ENCODE measurements at places on chromosomes 5 and 9. TPM values are rescaled to one million over a fixed set of nuclear protein-coding genes. Genes with fewer than 3 reads are reported as not detected.
A peak's percentile ranks its signal among the peaks of the same experiment; 100 is the strongest.

DNA sequence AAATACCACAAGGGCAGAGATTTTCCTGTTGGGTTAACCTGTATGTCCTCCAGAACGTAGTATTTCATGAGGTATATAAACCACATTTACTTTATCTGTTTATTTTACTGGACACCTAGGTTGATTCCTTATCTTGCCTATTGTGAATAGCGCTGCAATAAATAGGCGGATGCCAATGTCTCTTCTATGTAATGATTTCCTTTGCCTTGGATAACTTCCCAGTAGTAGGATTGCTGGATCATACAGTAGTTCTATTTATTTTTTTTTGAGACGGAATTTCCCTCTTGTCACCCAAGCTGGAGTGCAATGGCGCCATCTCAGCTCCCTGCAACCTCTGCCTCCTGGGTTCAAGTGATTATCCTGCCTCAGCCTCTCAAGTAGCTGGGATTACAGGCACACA lies 15.6 kb upstream of the TUT7 start:
- H3K36me3 ChIP-seq = no peaks in the 10 kb centered on the region
- no peak for DNase-seq
- no peak overlapping the region for H3K4me3 ChIP-seq
- no peaks in the 10 kb centered on the region for H3K4me1 ChIP-seq
- no peaks in the 10 kb centered on the region for H3K27me3 ChIP-seq

DNA sequence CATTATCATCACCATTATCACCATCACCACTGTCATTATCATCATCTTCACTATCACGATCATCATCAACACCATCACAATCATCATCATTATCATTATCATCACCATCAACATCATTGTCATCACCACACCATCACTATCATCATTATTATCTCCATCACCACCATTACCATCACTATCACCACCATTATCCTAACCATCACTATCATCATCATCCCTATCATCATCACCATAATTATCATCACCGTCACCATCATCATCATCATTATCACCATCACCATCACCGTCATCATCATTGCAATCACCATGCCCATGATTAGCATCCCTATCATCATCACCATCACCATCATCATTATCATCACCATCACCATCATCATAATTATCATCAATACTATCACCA lies 311.9 kb downstream of the IRX2 start:
- no peak overlapping the region for H3K27ac ChIP-seq
- DNase-seq = no peak
- no peak overlapping the region for H3K4me3 ChIP-seq

- H3K27ac ChIP-seq = no peak overlapping the region
- H3K27me3 ChIP-seq = no peaks in the 10 kb centered on the region
- H3K4me3 ChIP-seq = no peak overlapping the region
- no peaks in the 10 kb centered on the region for H3K36me3 ChIP-seq
Measured at GRCh38 chr5:1138445-1139245, 26.8 kb upstream of the SLC12A7 start.

GRCh38 chr9:81112627-81113452 lies 576.5 kb downstream of the TLE1 start:
- no peak overlapping the region for H3K27ac ChIP-seq
- no peak for DNase-seq
- no peaks in the 10 kb centered on the region for H3K36me3 ChIP-seq
- H3K27me3 ChIP-seq = no peaks in the 10 kb centered on the region
- no peaks in the 10 kb centered on the region for H3K4me1 ChIP-seq

KIF3A gene
- total RNA-seq = 15.3 TPM

- no peaks in the 10 kb centered on the region for H3K4me1 ChIP-seq
- no peak for DNase-seq
- no peaks in the 10 kb centered on the region for H3K27me3 ChIP-seq
- no peak overlapping the region for H3K27ac ChIP-seq
Measured at GRCh38 chr5:113452941-113453340, 18.2 kb upstream of the TSSK1B start.

DNA sequence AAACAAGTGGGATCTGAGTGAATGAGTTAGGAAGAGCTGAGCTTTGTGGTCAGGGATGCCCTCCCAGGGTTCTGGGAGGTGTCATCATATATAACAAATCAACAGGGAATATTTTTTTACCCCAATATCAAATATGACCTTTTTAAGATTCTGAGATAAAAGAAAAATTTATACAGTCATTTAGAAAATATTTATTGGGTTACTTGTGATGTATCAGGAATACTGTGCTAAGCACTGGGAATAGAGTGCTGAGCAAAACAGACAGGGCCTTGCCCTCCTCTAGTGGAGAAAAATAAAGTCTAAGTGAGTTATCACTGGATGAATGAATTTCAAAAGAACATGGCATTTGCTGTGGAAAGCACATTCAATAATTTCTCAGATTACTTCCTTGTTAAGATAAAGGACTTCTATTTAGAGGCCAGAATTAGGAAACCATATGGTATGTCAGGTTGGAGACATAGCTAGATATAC lies 102.9 kb downstream of the BOD1 start:
- H3K36me3 ChIP-seq = no peaks in the 10 kb centered on the region
- no peaks in the 10 kb centered on the region for H3K4me1 ChIP-seq

DNA sequence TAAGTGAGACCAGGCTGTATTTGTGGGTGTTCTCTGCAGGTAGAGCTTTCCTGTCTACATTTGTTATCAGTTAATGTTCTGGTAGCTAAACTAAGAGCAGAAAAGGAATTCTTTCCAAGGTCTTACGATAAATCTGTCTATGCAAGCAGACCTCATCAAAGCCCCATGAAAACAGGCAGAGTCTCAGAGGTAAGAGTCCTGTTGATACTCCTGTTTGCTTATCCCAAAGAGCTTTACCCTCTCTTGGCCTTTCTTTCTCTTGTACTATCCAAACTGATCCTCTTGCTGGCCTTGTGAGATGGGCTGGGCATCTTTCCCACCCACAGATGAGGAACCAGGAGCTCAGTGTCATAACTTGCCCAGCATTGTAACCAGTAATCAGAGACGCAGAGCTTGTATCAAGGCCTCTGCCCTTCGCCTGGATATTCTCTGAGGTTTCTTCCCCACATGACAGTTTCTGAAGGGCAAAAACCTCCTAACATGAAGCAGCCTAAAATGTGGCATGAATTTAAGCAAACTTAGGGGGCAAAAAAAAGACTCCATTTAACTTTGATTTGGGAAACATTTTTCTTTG lies 33.5 kb downstream of the PRKACG start:
- no peaks in the 10 kb centered on the region for H3K4me1 ChIP-seq
- H3K27me3 ChIP-seq = no peaks in the 10 kb centered on the region
- H3K36me3 ChIP-seq = no peaks in the 10 kb centered on the region
- H3K4me3 ChIP-seq = no peak overlapping the region
- DNase-seq = no peak

CCDC187 gene
- total RNA-seq = 0.09 TPM

DNA sequence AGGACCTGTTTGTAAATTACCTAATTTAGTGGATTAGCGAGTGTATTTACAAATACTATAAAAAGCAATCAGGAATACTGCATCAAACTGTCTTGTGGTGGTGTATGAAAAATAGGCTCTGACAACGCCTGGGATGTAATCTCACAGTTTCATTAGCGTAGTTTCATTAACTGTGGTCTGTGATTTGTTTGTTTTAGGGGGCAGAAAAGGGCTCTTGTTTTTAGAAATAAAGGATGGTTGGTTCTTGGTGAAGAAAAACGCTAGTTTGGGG lies 1.4 kb downstream of the SLC44A1 start:
- no peak for DNase-seq
- peaks cover 14% of the 10 kb centered on the region for H3K4me1 ChIP-seq
- H3K4me3 ChIP-seq = peak overlapping the region; percentile 76
- no peaks in the 10 kb centered on the region for H3K27me3 ChIP-seq
- no peaks in the 10 kb centered on the region for H3K36me3 ChIP-seq
- H3K27ac ChIP-seq = peak overlapping the region; percentile 91

GRCh38 chr9:71638627-71639026 lies 129.7 kb downstream of the CEMIP2 start:
- H3K27me3 ChIP-seq = no peaks in the 10 kb centered on the region
- DNase-seq = no peak
- H3K4me3 ChIP-seq = no peak overlapping the region
- no peaks in the 10 kb centered on the region for H3K4me1 ChIP-seq
- no peaks in the 10 kb centered on the region for H3K36me3 ChIP-seq
- no peak overlapping the region for H3K27ac ChIP-seq

DNA sequence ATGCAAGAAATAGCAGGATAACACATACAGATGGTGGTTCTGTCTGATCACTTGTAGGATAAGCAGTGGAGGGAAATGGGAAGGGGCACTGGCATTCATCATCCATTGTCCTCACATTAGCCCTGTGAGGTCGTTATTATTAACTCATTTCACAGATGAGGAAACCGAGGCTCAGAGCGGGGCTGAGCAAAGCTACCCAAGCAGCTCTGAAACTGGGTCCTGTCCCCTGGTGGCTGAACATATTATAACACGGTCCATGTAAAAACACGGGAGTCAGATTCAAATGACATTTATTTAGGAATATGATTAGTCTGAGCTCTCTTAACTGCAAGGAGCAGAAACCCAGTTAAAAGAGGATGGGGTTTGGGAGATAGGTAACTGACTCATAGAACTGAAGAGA lies 43.1 kb downstream of the HRH2 start:
- H3K4me3 ChIP-seq = no peak overlapping the region
- H3K27me3 ChIP-seq = no peaks in the 10 kb centered on the region
- H3K27ac ChIP-seq = no peak overlapping the region
- no peaks in the 10 kb centered on the region for H3K36me3 ChIP-seq
- H3K4me1 ChIP-seq = peaks cover 7% of the 10 kb centered on the region
- no peak for DNase-seq

PHF24 gene
- total RNA-seq = 0.12 TPM

DNA sequence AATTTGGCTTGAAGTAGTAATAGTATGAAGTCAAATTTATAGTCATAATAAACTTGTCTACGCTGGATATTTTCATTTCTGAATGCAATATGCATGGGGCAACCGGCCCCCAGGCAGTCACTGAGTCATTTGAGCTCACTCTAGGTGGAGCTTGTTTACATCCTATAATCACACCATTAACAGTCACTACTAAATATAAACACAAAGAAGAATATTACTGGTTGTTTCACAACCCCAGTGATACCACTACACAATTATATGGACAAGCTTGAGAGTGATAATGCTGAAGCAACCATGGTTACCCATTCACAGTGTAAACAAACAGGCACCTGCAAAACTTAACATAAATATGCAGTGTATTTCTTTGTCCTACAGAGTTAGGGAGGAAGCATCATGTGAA lies 68.7 kb downstream of the MARCHF3 start:
- no peaks in the 10 kb centered on the region for H3K36me3 ChIP-seq
- H3K27ac ChIP-seq = no peak overlapping the region
- H3K4me3 ChIP-seq = no peak overlapping the region
- no peak for DNase-seq

DNA sequence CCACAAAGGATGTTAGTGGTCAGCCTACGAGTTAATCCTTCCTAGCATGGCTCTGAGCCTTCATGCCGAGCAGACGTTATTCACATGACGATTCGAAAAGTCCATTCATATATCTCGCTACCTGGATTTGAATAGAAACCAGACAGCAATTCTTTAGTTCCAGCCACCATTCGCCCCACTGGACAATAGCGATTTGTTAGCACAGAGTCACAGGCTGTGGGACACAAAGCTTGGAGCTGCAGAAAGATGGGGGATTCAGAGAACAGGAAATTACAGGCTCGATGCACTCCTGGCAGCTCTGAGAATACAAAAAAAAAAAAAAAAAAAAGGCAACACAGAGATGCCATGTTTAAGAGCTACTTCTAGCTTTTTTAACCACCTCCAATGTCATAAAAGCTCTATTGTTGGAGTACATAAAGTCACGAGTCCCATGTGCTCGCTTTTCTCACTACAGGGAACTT lies 110.7 kb downstream of the NR6A1 start:
- peak; percentile 41 for DNase-seq
- H3K4me3 ChIP-seq = peak overlapping the region; percentile 49
- H3K4me1 ChIP-seq = peaks cover 39% of the 10 kb centered on the region

- DNase-seq = no peak
- no peaks in the 10 kb centered on the region for H3K4me1 ChIP-seq
- H3K27ac ChIP-seq = no peak overlapping the region
- H3K27me3 ChIP-seq = no peaks in the 10 kb centered on the region
- no peak overlapping the region for H3K4me3 ChIP-seq
- no peaks in the 10 kb centered on the region for H3K36me3 ChIP-seq
Measured at GRCh38 chr9:90857091-90857490, 55.5 kb downstream of the SYK start.

RANBP17 gene
- total RNA-seq = 31.8 TPM

DNA sequence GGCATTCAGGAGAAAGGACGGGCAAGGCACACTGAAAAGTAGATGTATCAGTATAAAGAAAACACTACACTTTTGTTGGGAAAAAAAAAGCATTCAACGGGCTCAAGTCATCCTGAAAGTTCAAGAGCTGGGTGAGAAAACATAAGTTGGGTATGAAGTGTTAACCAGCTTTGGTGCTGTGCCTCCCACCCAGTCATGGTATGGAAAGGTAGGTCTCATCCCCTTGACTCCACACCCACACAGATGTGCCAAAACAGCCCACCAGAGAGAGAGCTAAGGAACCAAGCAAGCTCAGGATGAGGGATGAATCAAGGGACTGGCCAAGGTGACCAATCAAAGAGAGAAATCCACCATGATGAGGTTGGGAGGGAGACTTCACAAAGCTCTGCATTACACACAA lies 54.7 kb downstream of the ESM1 start:
- no peaks in the 10 kb centered on the region for H3K27me3 ChIP-seq
- H3K4me1 ChIP-seq = no peaks in the 10 kb centered on the region
- no peaks in the 10 kb centered on the region for H3K36me3 ChIP-seq
- DNase-seq = no peak
- H3K27ac ChIP-seq = no peak overlapping the region
- no peak overlapping the region for H3K4me3 ChIP-seq

GRCh38 chr5:756865-757345 lies 27.6 kb downstream of the ZDHHC11B start:
- H3K4me3 ChIP-seq = no peak overlapping the region
- DNase-seq = no peak
- H3K36me3 ChIP-seq = no peaks in the 10 kb centered on the region

GRCh38 chr9:97389249-97389648 lies 22.6 kb upstream of the TDRD7 start:
- peaks cover 46% of the 10 kb centered on the region for H3K4me1 ChIP-seq
- no peak overlapping the region for H3K4me3 ChIP-seq
- no peak for DNase-seq
- H3K27me3 ChIP-seq = no peaks in the 10 kb centered on the region
- H3K27ac ChIP-seq = no peak overlapping the region

SPINK1 gene
- total RNA-seq = 1,916 TPM

DNA sequence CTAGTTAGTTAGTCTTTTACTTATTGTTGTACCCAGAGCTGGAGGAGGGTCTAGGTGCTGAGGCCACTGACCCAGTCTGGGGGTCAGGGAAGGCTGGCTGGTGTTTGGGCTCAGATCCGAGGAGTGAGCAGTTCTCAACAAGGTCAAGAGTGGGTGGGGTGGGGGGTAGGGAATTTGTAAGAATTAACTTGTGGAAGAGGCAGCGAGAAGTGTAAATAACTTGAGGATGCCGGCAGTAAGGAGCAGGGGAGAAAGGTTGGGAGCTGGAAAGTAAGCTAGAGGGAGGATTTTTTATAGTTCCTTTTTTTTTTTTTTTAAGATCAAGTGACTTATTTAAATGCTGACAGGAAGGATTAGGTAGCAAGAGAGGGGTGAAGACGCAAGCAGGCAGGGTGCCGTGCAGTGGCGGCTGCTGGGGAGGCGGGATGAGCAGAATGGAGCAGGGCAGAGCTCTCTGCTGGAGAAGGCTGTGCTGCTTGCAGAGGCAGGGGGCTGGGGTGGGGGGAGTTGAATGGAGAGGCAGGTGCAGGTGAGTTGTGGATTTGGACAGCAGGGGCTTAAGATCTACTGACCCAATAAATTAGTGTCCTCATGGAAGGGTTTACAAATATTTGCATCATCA lies 35.3 kb upstream of the SMIM32 start:
- H3K27me3 ChIP-seq = no peaks in the 10 kb centered on the region
- no peaks in the 10 kb centered on the region for H3K36me3 ChIP-seq

CCDC192 gene
- total RNA-seq = not detected

GRCh38 chr5:77015938-77016569 lies 14.2 kb upstream of the AGGF1 start:
- H3K4me3 ChIP-seq = no peak overlapping the region
- H3K36me3 ChIP-seq = no peaks in the 10 kb centered on the region
- H3K27me3 ChIP-seq = no peaks in the 10 kb centered on the region

All from Caco-2 (cell line).